ENCODE measurements at places on chromosomes 5 and 9.

DNA sequence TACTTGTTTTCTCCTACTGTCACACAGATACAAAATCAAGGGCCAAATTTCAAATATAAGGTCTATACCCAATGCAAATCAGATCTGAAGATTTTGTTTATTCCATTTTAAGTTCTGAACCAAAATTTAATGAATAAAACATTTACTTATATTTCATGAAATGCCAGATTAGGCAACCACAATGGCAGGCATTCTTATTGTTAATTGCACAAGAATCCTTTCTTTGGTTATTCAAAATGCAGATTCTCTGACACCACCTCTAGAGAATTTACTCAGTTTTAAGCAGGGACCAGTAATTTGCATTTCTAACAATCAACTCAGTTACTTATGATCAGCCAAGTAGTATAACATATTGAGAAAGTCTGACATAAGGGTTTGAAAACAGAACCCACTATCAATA, 972.4 kb upstream of the ACO1 start:
- DNase-seq = no peak

GRCh38 chr9:91101611-91102168, 260.0 kb downstream of the AUH start:
- DNase-seq = no peak

- DNase-seq = no peak
These were observed 3.0 kb downstream of the RLN1 start for GRCh38 chr9:5336688-5337087.

GRCh38 chr9:128073253-128073886, 5.3 kb downstream of the SLC25A25 start:
- DNase-seq = no peak

GRCh38 chr9:27308691-27309390, 11.9 kb upstream of the EQTN start:
- no peak for DNase-seq

GRCh38 chr9:125172031-125172755, 17.4 kb downstream of the PPP6C start:
- DNase-seq = peak; percentile 49

- DNase-seq = peak; percentile 20
These were observed 58.0 kb downstream of the GOLM1 start for GRCh38 chr9:86041311-86041741.

DNA sequence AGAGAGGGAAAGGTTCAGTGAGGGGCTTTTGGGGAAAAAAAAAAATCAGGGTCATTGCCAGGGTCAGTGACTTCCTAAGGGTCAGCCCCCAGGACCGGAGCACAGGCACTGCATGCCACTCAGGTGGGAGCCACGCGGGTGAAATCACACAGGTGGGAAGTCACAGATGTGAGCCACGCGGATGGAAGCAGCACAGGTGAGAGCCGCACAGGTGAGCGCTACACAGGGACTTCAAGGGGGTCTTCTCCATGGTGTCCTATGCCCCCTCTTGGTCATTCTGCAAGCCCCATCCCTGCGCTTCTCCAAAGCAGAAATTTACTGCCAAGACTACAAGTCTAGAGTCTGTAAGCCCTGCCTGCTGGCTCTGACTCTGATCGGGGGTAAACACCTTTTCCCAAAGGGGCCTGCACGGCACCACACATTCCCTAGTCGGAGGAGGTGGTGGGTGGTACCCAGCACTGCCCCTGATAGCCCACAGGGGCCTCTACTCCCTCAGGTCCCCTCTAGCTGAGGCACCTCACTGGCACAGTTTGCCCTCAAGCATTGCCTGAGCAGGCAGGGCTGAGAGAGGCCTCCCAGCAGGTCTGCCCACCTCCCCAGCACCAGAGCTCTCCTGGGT, 18.3 kb upstream of the OBP2B start:
- DNase-seq = no peak

DNA sequence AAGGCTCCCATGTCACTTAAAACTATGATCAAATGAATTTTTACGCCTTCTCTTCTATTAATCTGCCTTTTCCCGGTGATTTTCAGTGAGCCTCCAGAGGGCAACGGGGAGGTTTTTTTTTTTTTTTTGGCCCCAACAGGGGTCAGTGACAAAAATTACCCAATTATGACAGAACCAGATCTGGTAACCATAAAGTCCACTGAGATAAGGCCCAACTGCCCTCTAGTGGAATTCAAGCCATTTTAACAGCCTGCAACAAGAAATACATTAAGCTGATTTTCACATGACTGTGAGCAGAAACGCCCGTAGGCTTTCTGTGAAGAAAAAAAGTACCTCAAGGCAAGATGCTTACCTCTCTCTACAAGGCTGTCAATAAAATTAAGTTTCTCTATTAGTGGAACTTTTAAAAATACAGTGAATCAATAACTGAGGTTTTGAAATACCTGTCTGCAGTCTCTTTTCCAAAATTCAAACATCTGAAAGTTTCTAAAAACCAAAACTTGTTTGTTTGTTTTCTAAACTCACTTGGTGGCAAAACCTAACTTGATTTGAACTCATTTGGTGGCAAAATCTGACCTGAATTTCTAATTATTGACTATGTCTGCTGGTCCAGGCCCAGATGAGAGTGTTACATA, 49.7 kb upstream of the FST start:
- peak; percentile 85 for DNase-seq

GRCh38 chr5:158121678-158122077, 262.7 kb upstream of the CLINT1 start:
- DNase-seq = no peak

DNA sequence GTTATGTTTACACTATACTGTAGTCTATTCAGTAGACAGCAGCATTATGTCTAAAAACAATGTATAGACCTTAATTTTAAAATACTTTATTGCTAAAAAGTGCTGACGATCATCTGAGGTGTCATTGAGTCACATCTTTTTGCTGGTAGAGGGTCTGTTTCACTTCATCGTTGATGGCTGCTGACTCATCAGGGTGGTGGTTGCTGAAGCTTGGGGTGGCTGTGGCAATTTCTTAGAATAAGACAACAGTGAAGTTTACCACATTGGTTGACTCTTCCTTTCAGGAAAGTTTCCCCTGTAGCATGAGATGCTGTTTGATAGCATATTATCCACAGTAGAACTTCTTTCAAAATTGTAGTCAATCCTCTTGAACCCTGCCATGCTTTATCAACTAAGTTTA, 150.3 kb downstream of the FBXL7 start:
- DNase-seq = no peak

DNA sequence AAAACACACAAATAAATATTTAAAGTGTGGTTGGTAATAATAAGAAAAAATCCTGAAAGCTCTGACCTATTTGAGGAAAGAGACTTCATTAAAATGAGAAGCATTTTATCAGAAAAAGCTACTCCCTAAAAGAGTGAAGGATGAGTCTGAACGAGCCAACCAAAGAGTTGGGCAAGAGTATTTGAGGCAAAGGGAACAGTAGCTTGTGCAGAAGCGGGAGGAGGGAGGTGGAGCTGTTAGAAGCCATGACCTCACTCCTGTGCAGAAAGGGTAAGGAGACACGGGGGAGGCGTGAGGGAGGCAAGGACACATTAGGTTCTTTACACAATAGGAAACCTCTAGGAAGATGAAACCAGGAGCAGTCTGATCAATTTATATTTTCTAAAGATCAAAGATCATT, 29.4 kb downstream of the SH3RF2 start:
- no peak for DNase-seq

- DNase-seq = peak; percentile 31
These were observed at the start of gene ADGRV1 for GRCh38 chr5:90558344-90559192. ADGRV1 (plus strand) TSS chr5:90558797; CDS start chr5:90558896, 99 bp downstream.

DNA sequence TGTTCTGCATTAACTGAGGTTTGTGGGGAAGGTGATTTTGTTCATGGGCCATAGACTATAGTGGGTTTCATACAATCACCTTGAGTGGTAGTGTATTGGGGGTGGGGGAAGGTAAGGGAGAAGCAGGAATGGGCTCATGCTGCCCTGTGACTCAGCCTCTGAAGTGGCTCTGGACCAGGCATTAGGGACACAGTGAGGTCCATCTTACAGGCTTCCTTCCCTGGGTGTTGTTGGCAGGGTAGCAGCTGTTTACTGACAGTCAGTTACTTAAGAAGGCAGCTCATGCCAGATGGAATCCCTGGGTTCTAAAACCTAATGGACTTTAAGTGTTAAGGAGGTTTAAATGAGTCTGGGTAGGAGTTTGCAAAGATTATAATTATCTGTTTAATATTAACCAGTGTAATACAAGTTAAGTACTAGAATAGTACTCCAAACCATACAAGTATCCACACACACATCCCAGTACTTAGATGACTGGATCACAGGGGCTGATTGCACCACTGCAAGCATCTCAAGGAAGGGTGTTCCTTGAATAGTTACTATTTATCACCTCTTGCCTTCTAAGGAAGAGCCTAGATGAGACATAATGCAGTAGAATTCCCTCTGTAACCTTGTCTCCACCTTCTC, 59.3 kb downstream of the CAST start:
- no peak for DNase-seq

DNA sequence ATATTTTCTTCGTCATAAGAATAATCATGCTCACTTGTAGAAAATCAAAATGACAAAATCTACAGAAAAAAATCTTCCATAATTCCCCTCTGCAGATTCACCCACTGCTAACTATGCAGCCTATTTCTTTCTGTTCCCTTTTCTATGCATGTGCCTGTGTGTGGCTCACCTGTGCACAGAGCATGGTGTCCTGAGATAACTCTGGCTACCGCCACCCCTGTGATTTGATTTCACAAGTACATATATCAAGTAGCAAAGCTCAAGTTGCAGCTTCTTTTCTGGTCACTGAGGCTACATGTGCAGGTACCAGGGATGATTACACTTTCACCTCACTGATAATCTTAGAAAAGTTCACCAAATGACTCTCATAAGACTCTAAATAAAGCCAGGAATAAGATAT, 18.4 kb upstream of the ISCA1 start:
- no peak for DNase-seq

- no peak for DNase-seq
These were observed 254.5 kb upstream of the EFNA5 start for GRCh38 chr5:107925200-107925599.

GRCh38 chr9:84677080-84677479, 7.6 kb downstream of the NTRK2 start:
- DNase-seq = no peak

GRCh38 chr5:174991847-174992246, 267.5 kb downstream of the MSX2 start:
- no peak for DNase-seq

DNA sequence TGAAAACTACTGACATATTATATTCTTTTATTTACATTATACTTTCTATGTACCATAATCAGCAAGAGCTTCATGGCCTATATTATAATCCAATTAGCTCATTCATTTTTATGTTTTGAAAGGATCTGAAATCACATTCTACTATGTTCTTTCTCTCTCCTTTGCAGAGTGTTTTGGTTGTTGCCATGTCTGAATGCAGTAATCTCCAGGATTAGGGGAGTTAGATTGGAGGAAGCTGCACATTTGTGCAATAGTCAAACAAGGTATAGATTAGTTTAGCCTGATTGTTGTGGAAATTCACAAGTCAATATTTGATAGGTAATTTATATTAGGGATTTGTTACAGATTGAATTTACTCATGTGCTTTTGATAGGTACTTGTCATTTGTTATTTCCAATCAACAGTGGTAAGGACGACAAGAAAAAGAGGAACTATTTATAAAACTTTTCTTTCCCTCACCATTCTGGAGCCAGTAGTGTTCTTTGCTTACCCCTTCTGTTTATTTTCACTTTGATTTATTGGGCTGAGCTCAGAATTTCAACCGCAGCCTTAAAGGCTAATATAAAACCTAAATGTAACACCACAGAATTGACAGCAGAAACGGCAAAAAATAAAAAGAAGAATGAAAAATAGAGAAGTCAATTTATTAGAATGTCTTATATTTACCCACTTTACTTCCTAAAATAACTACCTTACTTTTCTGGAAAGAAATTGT, 597.0 kb downstream of the CHSY3 start:
- no peak for DNase-seq

All from lung microvascular endothelial cell (primary cell).